A549 (cell line): ENCODE measurements at places on chromosomes 1 and 21. TPM values are rescaled to one million over a fixed set of nuclear protein-coding genes. Genes with fewer than 3 reads are reported as not detected.
A peak's percentile ranks its signal among the peaks of the same experiment; 100 is the strongest.

DNA sequence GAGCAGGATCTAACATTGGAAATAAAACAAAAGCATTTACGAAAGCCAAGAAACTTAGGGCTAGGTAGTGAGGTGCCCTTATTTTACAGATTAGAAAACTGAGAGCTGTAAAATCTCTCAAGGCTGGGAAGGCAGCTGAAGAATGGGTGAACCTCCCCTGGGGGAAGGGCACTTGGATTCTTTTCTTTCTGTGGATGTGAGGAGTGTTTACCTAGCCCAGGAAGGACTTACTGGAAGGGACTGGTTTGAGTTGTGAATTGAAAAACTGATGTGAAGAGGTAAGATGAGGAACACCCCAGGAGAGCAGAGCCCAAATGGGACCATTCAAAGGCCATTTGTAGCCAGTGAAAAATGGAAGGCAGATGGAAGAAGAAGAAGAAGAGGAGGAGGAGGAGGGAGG is 74.7 kb upstream of the NGF start:
- DNase-seq = no peak

DNA sequence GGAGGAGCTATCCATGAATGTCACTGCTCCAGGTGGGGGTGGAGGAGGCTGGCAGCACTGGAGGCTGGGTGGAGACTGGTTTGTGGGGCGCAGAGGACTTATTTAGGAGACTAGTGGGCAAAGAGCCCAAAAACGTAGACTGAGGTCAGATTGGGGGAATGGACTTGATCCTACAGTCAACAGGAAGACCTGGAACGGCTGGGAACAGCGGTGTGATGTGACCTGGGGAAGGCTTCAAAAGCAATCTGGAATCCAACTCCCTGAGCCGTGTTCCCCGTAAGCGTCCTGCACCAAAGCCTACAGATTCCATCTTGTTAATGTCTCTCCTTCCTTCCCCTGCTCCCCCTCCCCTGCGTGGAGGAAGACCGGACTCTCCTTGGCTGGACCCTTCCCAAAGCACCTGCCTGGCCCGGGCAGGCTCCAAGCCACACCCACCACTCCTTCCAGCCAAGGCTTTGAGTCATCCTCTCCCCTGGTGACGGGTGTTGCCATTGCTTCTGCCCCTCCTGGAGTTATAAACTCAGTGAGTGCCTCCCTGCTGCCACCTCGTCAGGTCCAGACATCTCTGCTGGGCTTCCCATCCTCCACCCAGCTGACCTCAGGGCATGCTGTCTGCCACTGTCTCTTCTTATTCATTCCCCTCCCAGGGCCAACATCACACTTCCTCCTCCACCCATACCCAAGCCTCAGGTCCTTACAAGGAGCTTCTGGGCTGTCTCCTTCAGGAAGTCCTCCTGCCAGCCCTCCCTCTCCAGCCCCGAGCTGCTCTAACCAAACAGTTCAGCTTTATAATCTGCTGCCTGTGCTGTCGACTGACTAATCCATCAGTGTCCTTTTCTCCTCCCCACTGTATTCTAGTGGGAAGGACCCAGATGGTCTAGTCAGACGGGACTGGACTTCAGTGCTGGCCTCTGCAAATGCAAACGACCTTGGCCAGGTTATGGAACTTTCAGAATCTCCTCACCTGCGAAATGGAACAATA is 1.6 kb upstream of the CLSTN1 start:
- peak; percentile 86 for DNase-seq

Gene SLC1A7
- polyA plus RNA-seq = 0.03 to 0.07 TPM (median 0.04 TPM) in 3 replicates

GRCh38 chr21:17231124-17231523 is 281.7 kb upstream of the CXADR start:
- DNase-seq = no peak
